Stimulated activated CD8-positive, alpha-beta memory T cell treated with anti-CD3 and anti-CD28 coated beads, Interleukin-12 subunit alpha, Interleukin-12 subunit beta, amount 100 ng/mL, for 4 hours (primary cell): ENCODE measurements at places on chromosomes 7 and 10.

GRCh38 chr10:5661043-5661442, 5.4 kb downstream of the ASB13 start:
- DNase-seq = no peak

DNA sequence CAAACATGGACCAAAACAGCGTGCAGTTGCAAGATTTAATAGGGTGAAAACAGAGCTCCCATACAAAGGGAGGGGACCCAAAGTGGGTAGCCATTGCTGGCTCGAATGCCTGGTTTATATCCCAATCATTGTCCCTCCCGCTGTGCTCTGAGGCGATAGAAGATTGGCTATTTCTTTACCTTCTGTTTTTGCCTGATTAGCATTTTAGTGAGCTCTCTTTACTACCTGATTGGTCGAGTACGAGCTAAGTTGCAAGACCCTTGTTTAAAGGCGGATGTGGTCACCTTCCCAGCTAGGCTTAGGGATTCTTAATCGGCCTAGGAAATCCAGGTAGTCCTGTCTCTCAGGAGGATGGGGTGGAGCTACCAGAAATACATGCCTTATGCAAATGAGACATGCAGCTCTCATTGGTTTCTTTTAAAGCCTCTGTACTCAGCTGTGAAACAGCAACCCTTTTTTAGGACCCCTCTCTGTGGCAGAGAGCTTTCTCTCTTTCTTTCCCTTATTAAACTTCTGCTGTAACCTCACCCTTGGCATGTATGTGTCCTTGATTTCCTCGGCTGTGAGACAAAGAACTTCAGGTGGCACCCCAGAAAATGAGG, 202.4 kb downstream of the CCSER2 start:
- DNase-seq = no peak

GRCh38 chr7:53504914-53505313, 469.5 kb downstream of the POM121L12 start:
- DNase-seq = no peak

GRCh38 chr10:14975672-14976273, 16.6 kb downstream of the MEIG1 start:
- no peak for DNase-seq

DNA sequence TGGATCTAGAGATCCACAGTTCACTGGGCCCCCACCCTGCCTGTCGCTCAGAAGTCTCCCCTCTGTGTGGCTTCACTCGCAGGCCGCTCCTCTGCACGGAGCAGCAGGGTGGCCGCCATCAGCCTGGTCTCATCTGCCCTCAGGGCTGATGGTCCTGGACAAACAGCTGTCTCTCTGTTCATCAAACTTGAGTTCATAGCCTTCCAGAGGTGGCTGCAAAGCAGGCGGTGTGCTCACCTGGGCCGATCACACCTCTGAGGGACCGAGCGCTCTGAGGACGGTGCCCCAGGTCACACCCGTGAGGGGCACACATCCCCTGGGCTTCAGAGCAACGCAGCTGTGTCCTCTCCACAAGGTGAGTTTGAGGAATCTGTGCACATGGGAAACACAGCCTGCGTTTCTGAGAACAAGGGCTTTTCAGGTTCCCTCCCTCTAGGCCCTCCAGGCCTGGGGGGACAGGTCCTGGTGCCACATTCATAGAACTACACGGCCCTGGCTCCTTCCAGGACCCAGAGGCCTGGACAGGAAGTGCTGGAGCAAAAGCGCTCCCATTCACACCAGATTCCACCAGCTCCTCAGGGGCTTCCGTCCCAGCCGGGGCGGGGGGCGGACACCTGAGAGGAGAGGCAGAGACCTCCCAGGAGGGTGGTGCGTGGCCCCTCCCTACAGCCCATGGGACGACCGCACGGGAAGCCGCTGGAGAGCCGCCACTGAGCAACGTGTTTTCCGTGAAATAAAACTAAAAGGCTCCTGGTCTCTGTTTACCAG, 31.2 kb upstream of the FAM20C start:
- no peak for DNase-seq

GRCh38 chr7:74372511-74373111, 81.1 kb upstream of the GTF2IRD1 start:
- no peak for DNase-seq
